ENCODE measurements at places on chromosomes 5 and 9.

- no peak for DNase-seq
Observed at GRCh38 chr9:76150013-76150412, 244.2 kb downstream of the RFK start.

- DNase-seq: peak; percentile 21
Observed at GRCh38 chr5:98813755-98814154, 40.3 kb downstream of the RGMB start.

GRCh38 chr5:90169078-90169477, 240.5 kb downstream of the CETN3 start:
- no peak for DNase-seq

DNA sequence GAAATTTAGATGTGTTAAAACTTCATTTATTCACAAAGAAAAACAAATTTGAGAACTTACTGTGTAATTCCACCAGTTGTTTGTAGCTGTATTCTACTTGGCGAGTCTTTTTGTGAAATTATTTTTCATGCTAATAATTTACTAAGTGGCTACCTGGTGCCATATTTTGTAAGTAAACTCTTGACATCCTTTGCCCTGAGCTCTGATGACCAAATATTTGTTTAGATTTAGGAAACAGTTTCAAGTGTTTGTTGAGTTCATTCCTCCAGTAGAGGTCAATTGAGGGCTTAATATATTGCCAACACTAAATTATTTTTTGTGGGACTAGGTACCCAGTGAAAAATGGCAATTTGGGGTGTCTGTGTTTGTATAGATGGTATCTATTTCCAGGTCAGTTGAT, 3.7 kb downstream of the CNTLN start:
- no peak for DNase-seq

GRCh38 chr9:94806307-94806893, 79.9 kb downstream of the AOPEP start:
- no peak for DNase-seq

DNA sequence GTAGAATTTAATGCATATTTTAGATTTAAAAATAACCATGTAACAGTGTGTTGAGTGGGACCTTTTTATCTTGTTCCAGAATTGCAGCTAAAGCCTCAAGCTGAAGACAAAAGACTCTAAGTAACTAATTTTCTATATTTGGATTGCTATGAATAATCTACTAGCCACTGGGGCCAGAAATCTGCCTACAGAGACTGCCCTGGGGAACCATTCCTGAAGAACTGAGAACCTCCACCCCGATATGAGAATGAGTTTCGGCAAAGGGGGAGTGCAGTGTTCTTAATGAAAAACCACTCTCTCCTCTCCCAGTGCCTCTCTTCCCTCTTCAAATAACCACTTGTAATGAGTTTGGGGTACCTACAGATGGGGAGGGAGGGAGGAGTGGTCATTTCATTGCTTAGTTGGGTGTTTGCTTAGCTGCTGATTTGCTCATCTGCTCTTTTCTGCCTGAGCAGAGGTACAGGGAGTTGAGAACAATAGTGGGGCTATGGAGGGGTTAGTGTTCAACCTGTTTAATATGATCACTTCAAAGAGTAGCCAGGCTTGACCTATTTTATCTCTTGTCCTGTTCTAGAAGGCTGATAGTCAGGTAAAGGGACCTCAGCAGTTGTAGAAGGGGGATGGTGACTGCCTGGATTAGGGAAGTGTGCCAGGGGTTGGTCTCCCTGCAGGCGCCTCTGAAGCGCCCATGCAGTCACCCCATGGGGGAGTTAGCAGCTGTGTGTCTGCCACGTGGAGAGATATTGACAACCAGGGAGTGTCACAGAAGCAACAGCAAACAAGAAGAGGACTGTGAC, 47.7 kb downstream of the ATG10 start:
- DNase-seq: no peak

GRCh38 chr5:22577711-22578110, 275.4 kb downstream of the CDH12 start:
- DNase-seq: peak; percentile 22

GRCh38 chr5:168234133-168234532, 57.3 kb upstream of the WWC1 start:
- DNase-seq: peak; percentile 29

- DNase-seq: peak; percentile 81
Observed at GRCh38 chr9:131237931-131238401, 38.3 kb downstream of the FAM78A start.

DNA sequence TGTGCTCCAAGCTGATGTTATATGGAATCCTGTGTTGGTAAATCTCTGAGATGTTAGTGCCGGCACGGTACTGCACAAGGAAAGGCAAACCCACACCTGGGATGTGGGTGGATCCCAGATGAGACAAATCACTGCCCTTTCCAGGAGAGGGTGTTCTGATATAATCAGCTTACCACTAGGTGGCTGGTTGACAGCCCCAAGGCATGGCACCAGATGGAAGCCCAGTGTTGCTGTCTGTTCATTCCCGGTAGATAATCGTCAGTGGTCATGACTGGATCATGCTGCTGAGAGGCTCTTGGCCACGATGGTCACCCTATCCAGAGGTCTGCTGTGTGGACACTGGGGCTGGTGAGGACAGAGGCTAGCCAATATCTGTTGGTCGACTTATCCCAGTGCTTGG, 184.0 kb downstream of the CACNA1B start:
- no peak for DNase-seq

DNA sequence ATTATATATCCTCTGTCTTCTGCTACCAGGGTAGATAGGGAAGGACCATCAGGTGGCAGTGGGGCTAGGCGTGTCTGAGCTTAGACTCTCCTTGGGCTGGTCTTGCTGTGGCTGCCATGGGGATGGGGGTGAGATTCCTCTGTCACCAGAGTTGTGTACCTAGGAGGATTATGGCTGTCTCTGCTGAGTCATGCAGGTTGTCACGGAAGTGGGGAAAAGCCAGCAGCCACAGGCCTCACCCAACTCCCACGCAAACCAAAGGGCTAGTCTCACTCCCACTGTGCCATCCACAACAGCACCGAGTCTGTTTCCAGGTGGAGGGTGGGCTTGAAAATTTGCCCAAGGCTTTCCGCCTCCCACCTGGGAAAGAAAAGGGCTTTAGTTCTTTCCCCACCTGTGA, 476.1 kb downstream of the CYLC2 start:
- DNase-seq: no peak

GRCh38 chr5:169195601-169196000, 105.3 kb downstream of the SLIT3 start:
- no peak for DNase-seq

GRCh38 chr9:109016132-109016531, 2.8 kb upstream of the CTNNAL1 start:
- DNase-seq: no peak

DNA sequence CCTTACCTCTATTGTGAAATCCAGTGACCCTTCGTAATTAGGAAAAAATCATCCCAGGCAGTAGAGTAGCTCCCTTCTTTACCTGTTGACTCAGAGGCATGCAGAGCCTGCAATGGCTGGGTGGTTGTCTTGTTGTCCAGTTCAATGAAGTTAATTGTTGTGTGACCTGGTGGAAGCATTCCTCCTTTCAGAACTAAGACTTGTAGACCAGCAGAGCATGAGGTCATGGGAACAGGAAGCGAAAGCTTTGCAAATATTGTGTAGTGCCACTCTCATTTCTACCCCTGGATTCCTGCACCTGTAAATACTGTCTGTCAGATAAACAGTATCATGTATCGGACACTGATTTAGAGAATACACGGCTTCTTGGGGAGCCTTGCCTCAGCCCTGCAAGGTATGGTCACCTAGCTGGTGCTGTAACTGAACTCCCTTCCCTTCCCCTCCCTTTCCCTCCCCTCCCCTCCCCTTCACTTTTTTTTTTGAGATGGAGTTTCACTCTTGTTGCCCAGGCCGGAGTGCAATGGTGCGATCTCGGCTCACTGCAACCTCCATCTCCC, 5.7 kb upstream of the PRXL2C start:
- DNase-seq: no peak

DNA sequence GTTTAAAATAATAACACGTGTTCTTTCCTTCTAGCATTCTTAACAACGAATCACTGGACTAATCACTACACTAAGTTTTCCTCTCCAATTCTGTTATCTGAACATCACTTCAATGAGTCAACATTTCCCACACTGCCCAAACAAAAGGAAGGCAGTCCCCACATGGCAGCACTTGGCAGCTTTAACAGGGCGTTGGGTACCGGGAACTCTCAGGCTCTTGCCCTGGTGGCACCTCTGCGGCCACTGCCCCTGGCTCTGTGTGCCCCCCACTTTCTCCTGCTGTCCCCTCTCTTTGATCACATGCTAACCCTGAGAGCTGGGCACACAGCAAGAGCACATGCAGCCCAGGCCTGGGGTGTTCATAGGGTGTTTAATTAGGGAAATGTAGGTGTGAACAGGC, 15.7 kb downstream of the SLC6A3 start:
- DNase-seq: no peak

DNA sequence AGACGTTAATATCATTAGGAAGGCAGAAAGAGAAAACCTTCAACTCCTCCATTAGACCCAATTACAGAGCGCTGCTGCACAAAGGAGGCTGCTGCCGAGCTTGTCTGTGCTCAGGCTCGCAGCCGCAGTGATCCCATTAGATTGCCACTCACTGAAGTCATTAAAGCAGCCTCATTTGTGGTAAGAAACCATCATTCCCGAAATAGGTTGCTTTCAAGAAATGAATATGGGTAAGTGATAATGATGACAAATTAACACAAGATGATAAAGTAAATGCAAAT, 137.2 kb downstream of the CAVIN4 start:
- no peak for DNase-seq

- peak; percentile 91 for DNase-seq
Observed at GRCh38 chr5:32805971-32806638, 95.0 kb downstream of the NPR3 start.

DNA sequence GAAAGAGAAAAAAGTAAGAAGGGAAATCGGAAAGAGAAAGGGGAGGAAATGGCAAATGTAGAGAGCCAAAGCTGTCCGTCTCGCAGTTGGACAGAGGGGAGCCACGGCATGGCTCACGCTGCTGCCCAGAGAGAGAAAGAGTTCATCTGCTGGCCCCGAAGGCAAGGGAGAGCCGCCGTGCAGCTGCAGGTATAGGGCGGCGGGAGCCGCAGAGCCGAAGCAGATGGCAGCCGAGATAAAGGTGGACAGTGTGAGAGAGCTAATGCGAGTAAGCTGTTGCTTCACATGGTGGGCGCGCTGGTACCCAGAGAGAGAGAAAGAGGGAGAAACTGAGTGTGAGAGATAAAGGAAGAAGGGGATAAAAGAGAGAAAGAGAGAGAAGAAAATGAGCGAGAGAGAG, 188.4 kb upstream of the PPP1R26 start:
- DNase-seq: no peak

GRCh38 chr5:131303537-131303936, 39.7 kb downstream of the CDC42SE2 start:
- DNase-seq: peak; percentile 82

GRCh38 chr9:114227288-114228015, 72.1 kb downstream of the COL27A1 start:
- no peak for DNase-seq

DNA sequence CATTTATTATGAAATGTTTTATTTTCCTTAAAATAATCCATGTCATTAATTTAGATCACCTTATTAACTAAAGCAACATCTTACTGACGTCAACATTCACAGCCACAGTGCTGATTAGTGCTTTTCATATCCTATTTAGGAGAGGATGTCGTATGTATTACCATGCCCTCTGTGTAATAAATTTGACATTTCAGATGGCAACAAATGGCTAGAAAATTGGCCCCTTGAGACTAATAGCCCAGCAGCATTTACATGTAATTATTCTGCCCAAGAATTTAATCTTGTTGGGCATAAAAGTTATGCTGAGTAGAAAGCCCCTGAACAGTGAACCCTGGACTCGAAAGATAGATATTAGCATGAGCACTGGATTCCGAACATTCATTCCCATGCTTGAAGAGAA, 391.2 kb downstream of the PRELID2 start:
- no peak for DNase-seq

DNA sequence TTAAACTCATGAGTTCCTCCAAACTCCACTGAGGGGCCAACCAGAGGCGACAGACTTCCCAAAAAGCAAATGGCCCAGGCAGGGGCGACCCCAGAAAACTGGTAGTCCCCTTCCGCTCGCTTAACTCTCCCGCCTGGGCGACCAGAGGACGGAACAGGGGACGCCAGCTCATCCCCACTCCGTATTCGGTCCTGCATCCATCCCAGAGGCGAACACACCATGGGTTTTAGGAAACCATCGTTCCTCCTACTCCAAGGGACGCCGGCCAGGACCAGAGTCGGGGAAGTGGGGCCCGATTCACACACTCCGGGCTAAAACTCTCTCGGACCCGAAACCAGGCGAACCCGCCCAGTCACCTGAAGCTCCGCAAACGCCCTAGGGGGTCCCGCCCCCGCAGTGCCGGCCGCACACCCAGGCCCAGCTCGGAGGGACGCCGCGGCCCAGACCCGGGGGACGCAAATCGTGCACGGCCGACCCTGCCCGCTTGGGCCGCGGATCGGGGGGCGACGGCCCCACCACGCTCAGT, 478 bp downstream of the TEX10 start:
- DNase-seq: peak; percentile 31

DNA sequence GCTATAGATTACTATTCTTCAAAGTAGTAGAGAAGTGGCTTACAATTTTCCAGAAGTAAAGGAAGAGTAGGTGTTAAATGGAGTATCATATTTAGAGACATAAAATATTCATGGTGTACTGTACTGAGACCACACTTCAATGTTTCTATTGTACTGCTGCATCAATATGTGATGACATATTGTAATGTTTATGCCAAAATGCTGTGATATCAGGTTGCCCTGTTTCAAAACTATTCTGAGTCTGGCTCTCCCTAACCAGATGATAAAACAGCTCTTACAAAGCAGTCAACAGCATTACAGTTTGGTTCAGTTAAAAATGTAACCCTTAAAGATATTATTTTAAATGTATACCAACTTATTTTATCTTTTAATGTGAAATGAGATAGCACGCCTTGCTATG, 30.8 kb upstream of the ACOT12 start:
- DNase-seq: no peak

DNA sequence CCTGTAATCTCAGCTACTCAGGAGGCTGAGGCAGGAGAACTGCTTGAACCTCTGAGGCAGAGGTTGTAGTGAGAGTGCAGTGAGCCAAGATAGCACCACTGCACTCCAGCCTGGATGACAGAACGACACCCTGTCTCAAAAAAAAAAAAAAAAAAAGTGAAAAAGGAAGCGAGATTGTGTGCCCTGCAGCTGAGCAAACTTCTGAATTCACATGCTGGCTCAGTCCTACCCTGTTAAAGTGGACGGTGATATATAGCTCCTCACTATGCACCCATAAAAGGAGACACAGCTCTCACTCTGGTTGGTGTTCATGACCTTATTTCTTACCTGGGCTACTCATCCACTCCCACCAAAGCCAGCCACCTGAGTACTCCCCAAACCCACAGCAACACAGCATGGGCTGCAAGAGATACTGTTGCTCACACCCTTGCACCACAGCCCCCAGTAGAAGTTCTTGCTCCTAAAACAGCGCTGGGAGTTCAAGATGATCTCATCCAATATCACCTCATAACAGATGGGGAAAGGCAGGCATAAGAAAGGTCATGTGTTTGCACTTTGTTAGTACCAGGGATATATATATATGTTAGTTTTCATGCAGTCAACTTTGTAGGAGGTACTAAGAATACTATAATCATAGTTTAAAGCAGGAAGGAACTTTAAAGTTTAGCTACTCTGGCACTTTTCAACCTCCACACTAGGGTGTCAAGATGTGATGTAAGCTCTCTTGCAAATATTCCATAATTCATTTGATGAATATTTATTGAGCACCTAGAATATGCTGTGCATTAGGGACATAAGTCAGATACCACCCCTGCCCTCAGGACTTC, 4.0 kb downstream of the TTLL11 start:
- DNase-seq: no peak
